IMR-90 (cell line): ENCODE measurements at places on chromosomes 1 and 21. TPM values are rescaled to one million over a fixed set of nuclear protein-coding genes. Genes with fewer than 3 reads are reported as not detected.

DNA sequence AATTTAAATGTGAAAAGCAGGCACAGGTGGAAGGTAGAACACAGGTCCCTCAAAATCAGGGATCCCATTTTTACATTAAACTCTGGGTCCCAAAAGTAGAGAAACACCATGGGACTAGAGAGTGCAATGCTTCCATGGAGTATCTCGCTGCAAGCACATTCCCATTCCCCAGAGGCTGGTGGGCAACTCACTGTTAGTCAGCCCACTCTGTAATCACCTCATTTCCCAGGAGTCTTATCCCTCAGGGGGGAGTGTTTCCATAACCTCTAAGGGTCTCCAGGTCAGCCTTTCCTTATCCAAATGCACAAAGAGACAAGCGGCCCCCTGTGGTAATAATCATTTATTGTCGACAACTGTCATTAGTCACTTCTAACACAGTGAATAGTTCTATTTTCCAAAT, 490.1 kb upstream of the LRRC7 start:
- DNase-seq = no peak

- DNase-seq = no peak
Measured at GRCh38 chr1:165205145-165205544, 151.4 kb downstream of the LMX1A start.

GRCh38 chr1:187655104-187655503, 826.4 kb downstream of the PLA2G4A start:
- peak; percentile 58 for DNase-seq

PRRX1 gene
- 65.4 and 82.8 TPM in 2 replicates for total RNA-seq

- DNase-seq = no peak
Measured at GRCh38 chr1:61412601-61413000, 312.3 kb downstream of the TM2D1 start.

C1orf167 gene
- under 0.01 and 0.28 TPM in 2 replicates for total RNA-seq

DNA sequence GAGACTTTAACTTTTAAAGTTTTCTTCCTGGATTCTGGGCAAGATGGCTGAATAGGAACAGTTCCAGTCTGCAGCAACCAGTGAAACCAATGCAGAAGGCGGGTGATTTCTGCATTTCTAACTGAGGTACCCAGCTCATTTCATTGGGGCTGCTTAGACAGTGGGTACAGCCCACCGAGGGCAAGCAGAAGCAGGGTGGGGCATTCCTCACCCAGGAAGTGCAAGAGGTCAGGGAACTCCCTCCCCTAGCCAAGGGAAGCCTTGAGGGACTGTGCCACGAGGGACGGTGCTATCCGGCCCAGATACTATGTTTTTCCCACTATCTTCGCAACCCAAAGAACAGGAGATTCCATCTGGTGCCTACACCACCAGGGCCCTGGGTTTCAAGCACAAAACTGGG, 121.0 kb downstream of the VAV3 start:
- DNase-seq = no peak

CERS2 gene
- 99.2 and 118 TPM in 2 replicates for total RNA-seq

GRCh38 chr1:29789910-29790247, 553.6 kb downstream of the PTPRU start:
- DNase-seq = no peak

DNA sequence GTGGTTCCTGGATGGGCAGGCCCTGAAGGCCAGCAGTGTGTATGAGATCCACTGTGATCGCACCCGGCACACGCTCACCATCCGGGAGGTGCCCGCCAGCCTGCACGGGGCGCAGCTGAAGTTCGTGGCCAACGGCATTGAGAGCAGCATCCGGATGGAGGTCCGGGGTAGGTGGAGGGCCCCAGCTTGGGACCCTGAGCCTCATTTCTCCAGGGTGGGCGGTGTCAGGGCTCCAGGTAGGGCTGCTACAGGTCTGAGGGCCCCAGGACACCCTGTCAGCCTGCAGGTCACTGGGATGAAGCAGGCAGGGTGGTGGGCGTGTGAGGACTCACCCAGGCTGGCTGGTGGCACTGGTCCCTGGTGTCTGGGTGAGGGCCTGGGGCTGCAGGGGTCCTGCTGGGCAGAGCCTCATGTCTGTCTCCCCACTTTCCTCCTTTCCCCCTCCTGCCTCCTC, 7.8 kb downstream of the OBSCN start:
- no peak for DNase-seq

DNM3 gene
- total RNA-seq = 0.36 and 0.83 TPM in 2 replicates

DNA sequence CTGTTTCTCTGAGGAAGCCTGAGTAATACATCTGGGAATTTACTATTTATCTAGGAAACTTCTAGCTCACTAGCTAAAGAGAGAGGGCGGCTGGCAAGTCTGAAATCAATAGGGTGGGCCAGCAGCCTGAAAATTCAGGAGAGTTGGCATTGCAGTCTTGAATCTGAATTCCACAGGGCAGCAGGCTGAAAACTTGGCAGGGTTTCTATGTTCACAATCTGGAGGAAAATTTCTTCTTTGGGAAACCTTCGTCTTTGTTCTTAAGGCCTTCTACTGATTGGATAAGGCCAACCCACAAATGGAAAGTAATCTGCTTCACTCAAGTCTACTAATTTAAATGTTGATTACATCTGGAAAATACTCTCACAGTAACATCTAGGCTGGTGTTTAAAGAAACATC, 101.0 kb upstream of the COG2 start:
- no peak for DNase-seq

DNA sequence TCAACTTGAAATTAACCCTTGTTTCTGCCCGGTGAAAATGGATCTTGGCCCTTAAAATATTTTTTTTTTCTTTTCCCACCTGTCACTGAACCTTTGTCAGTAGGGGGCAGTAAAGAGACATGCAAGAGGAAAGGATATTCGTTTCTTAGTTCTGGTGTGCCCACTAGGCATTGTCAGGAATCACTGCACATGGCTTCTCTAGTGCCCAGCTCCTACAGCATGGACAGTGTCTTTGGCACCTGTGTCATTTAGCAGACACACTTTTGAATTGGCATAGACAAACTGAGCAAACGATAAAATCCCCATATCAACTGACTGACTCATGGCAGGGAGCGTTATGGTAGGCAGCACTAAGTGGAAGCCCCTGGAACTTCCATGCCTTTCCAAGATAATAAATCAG, 1048.1 kb downstream of the BRINP3 start:
- peak; percentile 52 for DNase-seq

LRRC39 gene
- 0.36 and 0.56 TPM in 2 replicates for total RNA-seq

DNA sequence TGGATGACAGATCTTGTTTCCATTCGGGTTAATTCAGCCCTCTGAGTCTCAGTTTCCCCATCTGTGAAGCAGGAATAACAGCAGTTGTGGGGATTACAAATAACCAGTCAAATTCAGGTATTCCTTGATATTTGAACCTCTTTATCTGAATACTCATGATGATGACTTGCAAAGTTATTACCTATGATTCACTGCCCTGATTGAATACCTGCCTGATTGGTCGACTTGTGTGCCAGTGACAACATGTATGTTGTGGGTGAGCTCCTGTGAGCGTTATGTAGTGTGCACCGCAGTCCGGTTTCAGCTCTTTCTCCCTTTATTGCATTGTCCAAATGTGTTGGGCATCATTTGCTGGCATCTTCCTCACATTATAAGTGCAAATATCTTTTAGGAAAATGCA, 9.5 kb upstream of the TMEM61 start:
- DNase-seq = no peak

MYBPH gene
- not detected in 2 replicates for total RNA-seq

GRCh38 chr1:8384577-8384976, 66.7 kb downstream of the SLC45A1 start:
- DNase-seq = no peak
